Posterior cingulate gyrus (tissue), 11 donors: ENCODE measurements at places on chromosomes 16 and 17.

DNA sequence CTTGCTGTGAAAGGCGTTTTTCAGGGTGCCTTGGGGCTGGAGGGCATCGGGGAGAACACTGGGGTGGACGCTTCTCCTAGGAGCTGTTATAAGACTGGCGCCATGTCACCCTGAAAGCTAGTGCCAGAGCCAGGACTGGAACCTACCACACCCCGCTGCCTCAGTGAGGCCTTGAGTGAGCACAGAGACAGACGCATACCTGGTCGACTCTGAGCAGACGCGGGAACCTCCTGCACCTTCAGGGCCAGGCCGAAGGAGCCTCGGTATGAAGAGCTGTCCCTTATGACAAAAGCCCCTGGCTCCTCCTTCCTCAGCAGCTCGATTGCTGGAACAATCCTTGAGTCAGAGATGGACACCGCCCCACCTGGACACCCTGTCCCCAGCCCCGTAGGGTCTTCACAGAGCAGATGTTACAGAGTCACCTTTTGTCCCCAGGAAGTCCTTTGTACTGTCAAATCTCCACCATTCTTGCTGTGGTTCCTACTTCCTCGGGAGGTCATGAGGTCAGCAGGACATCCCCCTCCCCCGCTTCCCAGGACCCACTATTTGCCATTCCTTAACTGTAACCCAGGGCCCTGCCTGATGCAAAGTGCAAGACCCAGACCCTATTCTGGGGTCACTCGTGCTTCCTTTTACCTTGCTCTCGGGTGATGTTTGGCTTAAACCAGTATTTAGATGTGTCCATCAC, 17.0 kb downstream of the TNS4 start:
- no peak for DNase-seq

GRCh38 chr16:77897831-77898605, 109.7 kb downstream of the VAT1L start:
- no peak for DNase-seq

- DNase-seq = peak; percentile 97
Observed at GRCh38 chr17:35731239-35731916, at the start of gene RASL10B. Gene RASL10B (plus strand): TSS chr17:35731639. CDS start chr17:35735185, 3,546 bp downstream.

- no peak for DNase-seq
Observed at GRCh38 chr16:12547608-12547922, 256.1 kb downstream of the CPPED1 start.

- DNase-seq = no peak
Observed at GRCh38 chr17:28228986-28229729, 89.8 kb upstream of the TMEM97 start.

DNA sequence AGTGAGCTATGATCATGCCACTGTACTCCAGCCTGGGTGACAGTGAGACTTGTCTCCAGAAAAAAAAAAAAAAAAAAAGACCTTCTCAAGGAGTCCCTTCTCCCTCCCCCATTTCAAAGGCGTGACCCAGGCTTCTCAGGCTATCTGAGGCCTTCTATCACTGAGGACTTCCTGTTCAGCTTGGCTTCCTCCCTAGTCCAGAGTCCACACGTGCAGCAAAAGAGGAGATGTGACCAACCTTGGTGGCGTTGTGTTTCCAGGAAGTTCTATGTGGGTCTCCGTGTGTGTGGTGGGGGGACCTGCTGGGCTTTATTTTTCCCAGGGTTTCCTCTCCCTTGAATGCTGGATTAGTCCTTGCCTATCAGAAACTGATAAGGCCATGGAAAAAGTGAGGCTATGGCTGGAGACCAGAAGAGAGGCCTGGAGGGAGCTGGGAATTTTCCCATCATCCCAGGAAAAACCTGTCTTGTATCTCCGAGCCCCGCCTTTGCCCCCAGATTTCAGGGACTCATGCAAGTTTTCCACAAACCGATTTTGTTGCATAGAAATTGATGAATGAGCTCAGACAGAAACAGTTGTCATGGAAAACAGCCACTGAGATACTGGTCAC, 148.1 kb downstream of the SALL1 start:
- DNase-seq = no peak

DNA sequence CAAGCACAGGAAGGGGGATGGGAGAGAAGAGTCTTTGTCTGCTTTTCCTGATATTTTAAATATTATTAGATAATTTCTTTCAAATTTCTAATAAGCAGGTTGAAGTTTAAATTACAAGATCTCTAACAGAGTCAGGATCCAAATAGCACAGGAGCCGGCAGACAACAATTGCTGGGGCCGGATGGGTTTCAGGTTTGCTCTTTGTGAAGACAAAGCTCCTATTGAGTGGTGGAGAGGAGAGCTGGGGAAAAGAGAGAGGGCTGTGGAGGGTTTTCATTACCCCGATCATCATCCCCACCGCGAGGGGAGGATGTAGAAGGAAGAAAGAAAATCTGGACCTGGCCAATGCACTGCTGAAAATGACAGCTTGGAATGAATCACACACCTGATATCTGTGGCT, 197.3 kb downstream of the SOX9 start:
- no peak for DNase-seq

GRCh38 chr17:7184647-7185046, 5.5 kb upstream of the ASGR1 start:
- no peak for DNase-seq

DNA sequence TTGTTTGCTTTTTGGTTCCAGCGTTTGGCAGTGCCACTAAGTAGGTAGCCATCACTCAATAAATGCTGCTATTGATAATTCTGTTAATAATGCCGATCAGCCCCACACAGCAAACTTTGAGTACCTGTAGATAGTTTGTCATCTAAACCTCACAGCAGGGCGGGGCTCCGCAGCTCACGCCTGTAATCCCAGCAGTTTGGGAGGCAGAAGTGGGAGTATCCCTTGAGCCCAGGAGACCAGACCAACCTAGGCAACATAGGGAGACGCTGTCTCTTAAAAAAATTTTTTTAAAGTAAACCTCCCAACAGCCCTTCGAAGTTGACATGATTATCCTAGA, 1.6 kb downstream of the BFAR start:
- no peak for DNase-seq

DNA sequence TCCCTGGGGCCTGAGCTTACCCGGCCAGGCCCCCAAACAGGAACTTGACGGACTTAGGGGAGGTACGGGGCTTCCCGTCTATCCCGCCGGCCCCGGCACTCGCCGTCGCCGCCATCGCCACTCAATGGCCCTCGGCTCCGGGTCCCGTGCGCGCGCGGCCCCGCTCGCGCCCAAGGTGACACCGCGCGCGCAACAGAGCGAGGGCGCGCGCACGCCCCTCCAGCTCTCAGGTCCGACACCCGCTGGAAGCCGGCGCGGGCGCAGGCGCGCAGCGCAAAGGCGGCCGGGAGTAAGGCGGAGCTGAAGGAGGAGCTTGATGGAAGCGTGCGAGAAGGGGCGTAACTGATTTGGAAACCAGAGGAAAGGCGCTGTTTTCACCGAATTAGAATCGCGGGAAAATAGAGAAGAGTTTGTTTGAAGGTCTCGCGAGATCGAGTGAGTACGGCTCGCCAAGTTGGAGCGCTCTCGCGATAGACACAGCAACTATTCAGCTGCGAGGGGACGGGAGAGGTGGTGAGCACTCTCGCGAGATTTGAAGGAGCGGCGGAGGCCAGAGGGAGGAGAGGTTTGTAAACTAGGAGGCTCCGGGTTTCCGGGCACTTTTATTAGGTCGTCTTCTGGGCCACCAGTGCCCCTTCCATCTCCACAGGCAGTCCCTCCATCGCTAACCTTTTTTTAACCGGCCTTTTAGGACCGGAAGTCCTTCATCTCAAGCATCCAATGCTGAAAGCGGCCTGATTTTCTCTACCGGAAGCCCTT, at the start of the genes RNF167 and SLC25A11:
Gene RNF167 (plus strand): TSS at position 473 of the 759 bp plus-strand sequence. CDS start 642 bp downstream, outside the sequence.
Gene SLC25A11 (minus strand): TSS at position 251 of the 759 bp plus-strand sequence. CDS start 136 bp downstream, at position 115.
- peak; percentile 98 for DNase-seq

DNA sequence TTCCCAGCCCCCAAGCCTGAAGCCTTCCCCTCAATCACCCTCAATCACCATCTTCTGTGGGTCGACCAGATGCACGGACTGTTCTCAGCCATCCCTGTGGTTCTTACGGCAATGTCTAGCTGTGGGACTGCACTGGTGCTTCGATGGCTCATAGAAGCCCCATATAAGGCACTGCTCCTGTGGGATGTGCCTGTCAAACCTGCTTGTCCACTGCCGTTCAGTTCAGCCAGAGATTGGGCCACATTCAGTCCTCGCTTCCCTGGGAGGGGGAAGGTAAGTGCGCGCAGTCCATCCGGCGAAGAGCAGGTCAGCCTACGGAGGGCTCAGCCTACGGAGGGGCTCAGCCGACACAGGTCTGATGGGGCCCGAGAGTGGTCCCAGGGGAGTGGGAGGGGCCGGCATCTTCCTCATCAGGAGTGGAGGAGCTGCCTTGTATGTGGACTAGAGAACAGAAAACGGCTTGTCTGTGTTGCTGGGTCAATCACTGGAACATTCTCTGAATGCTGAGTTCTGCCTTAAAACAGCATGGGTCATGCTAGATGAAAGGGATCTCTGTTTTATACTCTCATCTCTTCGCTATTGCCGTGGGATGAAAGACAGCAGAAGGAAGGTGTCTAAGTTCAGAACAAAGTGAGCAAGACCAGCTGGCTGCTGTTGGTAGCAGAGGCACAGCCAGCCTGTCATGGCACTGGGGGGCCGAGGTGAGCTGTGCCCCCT, at the start of gene CARD14:
Gene CARD14 (plus strand): TSS at position 247 of the 717 bp plus-strand sequence. CDS start 11,409 bp downstream, outside the sequence.
- no peak for DNase-seq

- DNase-seq = no peak
Observed at GRCh38 chr17:2386400-2387085, 14.3 kb downstream of the MNT start.

- DNase-seq = no peak
Observed at GRCh38 chr16:11612665-11613025, 25.9 kb upstream of the LITAF start.

GRCh38 chr17:33667052-33667509, 374.0 kb upstream of the ASIC2 start:
- no peak for DNase-seq

DNA sequence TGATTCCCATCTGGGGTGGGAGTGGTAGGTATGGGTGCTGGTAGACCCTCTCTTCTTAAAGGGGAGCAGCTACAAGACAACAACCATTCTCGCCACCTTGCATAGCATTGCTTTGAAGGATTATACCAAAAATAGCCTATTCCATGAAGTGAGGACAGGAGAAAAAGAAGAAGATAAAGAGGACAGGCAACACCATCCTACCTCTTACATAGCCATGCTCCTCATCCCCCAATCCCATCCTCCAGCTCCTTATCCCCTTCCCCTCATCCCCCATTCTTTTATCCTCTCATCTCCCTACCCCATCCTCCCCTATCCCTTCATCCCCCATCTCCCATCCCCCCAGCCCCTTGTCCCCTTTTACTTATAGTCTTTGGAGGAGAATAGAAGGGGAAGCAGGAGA, 29.1 kb downstream of the CCDC182 start:
- DNase-seq = no peak

DNA sequence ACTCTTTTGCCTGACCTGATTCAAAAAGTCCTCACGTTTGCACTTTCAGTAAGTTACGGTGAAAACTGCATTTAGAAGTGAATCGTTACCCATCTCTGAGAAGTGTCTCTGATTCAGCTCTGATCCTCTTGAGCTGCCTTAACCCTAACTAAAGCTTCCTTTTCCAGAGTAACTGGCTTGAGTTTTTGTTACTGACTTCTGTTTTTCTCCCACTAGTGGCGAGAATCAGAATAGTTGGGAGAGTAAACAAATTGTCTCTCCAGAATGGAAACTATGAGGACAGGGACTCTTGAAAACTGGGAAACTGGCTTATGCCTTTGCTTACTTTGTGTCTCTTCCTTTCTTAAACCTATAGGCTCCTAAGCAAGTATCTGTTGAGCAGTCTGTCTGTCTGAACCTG, 31.3 kb upstream of the KPNB1 start:
- no peak for DNase-seq

- DNase-seq = peak; percentile 45
Observed at GRCh38 chr17:7191571-7192270, 12.6 kb upstream of the ASGR1 start.

GRCh38 chr17:39069114-39069756, 82.2 kb downstream of the PLXDC1 start:
- DNase-seq = no peak

- DNase-seq = peak; percentile 21
Observed at GRCh38 chr16:84885342-84885910, 65.6 kb downstream of the CRISPLD2 start.
